ENCODE measurements at places on chromosomes 7 and 10.

DNA sequence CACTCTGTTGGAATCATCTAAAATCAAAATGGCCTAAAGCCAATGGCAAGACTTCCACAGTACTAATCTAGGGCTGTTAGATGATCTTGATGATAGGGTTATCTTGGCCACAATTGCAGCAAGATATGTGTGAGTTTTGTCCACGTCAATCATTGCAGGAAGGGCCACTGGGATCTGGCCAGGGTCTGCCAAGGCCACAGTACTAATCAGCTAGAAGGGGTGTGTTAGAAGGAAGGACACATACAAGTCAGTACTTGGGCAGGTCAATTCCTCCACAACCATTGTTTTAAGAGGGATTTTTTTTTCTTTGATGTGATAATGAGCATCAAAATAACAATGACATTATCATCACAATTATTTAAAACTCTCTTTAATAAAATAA is 1.6 kb downstream of the LMOD2 start:
- no peak for DNase-seq

DNA sequence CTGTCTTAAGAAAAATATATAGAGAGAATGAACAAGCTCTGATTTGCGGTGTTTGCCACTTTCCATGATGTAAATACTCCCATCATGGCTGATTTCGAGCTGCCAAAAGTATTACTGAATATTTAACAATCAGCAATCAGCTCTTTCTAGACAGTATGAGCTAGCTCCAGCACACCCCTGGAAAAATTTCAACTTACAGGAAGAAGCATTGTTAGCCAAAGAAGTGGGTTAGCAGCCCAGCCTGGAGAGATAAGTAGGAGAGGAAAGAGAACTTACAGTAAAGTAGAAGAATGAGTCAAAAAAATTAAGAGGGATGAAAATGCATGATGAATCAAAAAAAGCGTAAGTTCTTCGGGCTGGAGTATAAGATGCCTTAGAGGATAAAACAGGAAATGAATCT is 60.6 kb upstream of the ANK3 start:
- no peak for DNase-seq

- no peak for DNase-seq
These were observed 3.5 kb downstream of the CRHR2 start for GRCh38 chr7:30678805-30679204.

DNA sequence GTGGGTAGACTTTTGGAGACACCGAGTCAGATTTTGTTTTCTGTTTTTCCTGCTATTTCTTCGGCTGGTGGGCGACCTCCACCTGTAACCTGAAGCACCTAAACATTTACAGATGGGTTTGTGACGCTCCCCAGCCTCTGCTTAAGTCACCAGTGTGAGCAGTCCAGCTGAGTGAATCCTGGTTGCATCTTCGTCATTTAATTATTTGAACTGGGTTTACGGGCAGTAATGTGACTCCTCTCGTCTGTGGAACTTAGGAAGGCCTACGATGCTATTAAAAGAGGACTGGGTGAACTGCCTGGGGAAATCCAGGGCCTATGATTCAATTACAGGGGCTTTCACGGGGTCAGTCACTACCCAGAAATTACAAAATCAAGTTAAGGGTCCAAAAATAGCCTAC is 52.5 kb downstream of the WNT2 start:
- no peak for DNase-seq

DNA sequence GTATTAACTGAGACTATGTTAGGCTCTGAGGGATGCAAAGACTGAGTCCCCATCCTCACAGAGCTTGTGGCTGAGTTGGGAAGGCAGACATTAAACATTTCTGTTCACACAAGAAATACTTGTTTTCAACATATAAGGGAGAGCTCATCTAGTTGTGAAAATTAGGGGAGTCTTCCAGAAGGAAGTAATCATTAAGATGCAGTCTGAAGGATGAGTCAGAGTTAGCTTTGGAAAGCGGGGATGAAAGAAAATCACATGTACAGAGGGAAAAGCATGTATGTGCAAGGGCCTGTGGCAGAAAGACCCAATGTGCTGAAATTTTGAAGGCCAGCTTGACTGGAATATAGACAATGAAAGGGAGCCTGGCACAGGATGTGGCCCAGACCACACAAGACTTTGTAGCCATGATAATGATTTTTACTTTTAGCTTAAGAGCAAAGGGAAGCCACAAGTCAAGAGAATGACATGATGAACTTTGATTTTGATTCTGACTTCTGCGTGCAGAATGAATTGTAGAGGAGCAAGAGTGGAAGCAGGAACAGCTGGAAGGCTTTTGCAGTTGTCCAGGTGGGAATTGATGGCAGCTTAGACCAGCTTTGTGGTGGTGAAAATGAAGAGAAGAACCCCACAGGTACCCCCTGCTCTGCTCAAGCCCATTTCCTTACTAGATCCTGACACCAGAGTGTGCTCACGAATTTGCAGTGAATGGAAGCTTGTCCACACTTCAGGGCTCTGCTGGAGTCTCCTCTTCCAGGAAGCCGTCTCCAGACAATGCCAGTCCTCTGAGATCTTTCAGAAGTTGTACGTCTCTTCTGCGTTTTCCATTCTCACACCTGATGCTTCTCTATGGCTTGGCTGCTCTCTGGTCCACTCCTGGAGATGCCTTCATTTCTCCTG is 115.6 kb downstream of the ATXN7L1 start:
- no peak for DNase-seq

DNA sequence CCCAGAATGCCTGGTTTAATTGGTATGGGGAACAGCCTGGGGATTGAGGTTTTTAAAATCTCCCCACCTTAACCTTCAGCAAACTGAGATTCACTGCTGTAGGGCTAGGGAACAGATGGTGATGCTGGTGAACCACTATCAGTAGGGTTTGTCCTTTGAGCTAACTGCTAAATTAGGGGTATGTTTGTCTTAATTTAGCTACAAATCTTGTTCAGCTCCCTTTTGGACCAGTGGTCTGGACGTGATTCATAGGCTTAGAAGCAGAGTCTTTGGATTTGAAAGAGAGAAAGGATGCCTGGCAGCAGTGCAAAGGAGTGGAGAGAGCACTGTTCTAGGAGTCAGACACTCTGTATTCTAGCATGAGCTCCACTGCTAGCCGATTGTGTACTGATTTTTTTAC is 2.8 kb downstream of the HDAC9 start:
- no peak for DNase-seq

DNA sequence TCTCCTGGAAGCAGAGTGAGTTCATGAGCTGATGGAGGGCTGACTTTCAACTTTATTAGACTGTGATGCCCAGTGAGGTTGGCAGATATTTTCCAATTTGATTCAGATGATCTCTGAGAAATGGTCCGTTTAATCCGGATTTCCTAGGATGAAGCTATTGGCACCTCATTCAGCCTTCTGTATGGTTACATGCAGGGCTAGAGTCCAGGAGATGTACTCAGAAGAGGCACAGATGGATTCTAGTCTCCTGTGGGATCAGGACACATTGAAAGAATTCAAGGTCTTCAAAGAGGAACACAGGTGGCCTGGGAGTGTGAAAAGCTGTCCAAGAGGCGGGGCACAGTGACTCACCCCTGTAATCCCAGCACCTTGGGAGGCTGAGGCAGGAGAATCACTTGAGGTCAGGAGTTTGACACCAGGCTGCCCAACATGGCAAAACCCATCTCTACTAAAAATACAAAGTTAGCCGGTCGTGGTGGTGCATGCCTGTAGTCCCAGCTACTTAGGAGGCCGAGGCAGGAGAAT is 23.0 kb upstream of the RHEB start:
- no peak for DNase-seq

- no peak for DNase-seq
These were observed 8.8 kb downstream of the MXI1 start for GRCh38 chr10:110216240-110216639.

Data from NCI-H2081 treated with DMSO at 0.1 percent for 48 hours (cell line).